ENCODE measurements at places on chromosomes 11 and 22.
A peak's percentile ranks its signal among the peaks of the same experiment; 100 is the strongest.

GRCh38 chr11:77249427-77249826 is 52.1 kb downstream of the GDPD4 start:
- DNase-seq = no peak

- DNase-seq = no peak
Measured at GRCh38 chr11:110473706-110474105, 44.0 kb downstream of the FDX1 start.

- DNase-seq = no peak
Measured at GRCh38 chr22:19351604-19352003, 60.1 kb upstream of the CLTCL1 start.

DNA sequence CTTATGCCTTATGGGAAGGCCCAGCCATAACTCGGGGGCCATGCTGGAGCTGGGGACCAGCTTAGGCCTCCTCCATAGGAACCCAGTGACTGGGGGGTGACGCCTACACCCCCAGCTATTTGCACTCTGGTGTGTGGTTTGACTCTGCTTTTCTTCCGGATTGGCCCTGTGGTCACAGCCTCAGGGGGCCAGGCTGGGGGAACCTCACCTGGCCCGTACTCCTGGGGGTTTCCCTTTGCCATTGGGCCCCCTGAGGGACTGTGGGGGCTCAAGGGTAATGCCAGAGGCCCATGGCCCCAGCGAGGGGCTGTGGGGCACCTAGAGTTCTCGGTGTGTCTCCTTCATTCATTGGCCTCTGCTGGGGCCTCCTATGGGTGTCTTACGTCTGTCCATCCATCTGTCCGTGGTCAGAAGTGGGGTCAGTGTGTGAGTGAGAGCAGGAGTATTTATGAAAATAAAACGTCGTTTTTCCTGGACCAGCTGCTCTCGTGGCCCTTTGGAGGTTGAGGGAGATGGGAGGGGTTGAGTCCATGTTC is 6.3 kb upstream of the SH3BP1 start:
- peak; percentile 80 for DNase-seq

Measured in CD8-positive, alpha-beta memory T cell (primary cell).